ENCODE measurements at places on chromosomes 13 and 19.
A peak's percentile ranks its signal among the peaks of the same experiment; 100 is the strongest.

GRCh38 chr13:54004026-54004699 lies 975.5 kb downstream of the OLFM4 start:
- DNase-seq, result no peak

GRCh38 chr13:114130131-114130836 lies 2.1 kb downstream of the RASA3 start:
- DNase-seq, result no peak

DNA sequence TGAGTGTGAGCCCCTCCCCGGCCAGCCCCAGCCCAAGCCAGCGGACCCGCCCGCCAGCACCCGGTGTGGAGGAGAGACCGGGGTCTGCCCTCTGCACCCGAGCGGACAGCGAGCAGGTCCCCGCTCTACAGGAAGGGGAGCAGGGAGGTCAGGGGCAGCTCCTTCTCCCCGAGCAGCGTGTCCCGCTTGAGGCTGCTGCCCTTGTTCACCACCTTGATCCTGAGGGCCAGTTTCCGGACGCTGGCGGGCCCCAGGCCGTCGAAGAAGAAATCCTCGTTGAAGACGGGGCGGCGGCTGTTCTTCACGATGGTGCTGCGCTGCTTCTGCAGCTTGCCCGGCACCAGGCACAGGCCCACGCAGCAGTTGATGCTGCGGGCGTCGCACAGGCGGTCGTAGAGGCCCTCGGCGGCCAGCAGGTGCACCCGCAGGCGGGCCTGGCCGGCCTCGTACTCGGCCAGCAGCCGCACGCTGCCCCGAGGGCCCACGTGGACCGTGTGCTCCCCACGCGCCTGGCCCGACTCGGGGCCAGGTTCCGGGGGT lies 1.9 kb downstream of the C2CD4C start:
- no peak for DNase-seq

DNA sequence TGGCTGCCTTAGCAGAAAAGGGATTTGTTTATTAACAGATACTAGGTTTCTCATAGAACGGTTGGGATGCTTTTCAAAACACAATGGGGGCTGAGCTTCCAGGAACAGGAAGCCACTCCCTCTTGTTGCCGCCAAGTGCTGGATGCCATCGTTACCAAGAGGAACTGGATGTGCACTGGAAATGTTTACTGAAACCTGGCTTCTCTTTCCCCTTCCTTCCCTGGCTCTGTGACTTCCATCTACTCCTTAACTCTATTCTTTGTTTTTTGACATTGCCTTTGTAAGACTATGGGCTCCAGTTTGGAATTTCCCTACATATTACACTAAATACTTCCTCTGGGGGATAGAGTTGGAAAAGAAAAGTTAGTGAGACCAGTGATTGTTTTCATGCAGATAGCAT lies 11.7 kb upstream of the KL start:
- DNase-seq, result no peak

- no peak for DNase-seq
These were observed 1338.8 kb upstream of the MIR17HG start for GRCh38 chr13:90008707-90009149.

- DNase-seq, result no peak
These were observed 40.9 kb downstream of the DEDD2 start for GRCh38 chr19:42176649-42176989.

GRCh38 chr13:20446900-20447299 lies 78.8 kb downstream of the CRYL1 start:
- no peak for DNase-seq

DNA sequence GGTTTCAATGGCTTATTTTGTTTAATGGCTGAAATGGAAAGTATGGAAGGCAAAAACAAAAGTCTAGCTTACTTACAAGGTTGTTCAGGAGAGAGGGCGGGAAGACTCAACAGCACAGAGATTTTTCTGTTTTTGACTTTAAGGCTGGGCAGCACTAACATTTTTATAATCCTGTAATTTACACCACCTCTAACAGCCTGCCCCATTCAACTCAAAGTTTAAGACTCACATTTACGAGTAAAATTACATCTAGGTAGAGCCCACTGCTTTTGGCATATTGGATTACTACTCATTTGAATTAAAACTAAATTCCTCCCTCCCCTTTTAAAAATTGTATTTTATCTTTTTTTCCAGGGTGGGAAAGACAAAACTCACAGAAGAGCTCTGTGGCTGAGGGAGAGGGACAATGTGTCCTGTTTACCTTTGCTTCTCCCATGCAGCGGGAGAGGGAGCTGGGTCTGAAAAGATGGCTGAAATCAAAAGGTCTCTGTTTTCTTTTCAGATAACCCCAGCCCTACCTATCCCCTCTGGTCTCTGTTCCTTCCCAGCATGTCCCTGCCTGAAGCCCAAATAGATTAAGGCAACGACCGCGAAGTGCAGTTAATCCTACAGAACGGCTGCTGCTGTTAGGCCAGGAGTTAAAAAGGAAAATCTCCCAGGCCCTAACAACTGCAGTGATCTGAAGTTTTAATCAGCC lies 6.6 kb downstream of the EFNB2 start:
- no peak for DNase-seq

- no peak for DNase-seq
These were observed 1.2 kb downstream of the CCDC70 start for GRCh38 chr13:51862957-51863356.

GRCh38 chr19:39924389-39924788 lies 10.0 kb downstream of the FCGBP start:
- no peak for DNase-seq

DNA sequence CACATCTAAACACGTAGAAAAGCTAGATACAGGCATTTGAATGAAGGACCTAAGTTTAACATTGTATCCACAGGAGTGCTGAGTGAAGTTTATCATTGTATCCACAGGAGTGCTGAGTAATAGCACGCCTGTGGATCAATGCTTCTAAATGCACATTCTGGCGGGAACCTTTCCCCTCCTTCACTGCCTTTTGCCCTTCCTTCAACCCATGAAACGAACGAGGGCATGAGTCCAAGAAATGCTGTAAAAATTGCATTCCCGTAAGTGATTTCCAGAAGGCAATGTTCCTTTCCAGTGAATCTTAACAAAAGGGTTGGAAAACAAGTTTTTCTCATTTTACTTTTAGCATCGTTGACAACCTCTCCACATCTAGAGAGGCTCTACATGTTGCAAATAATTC lies 88.1 kb downstream of the ZDHHC20 start:
- no peak for DNase-seq

- no peak for DNase-seq
These were observed 86.9 kb downstream of the TBC1D4 start for GRCh38 chr13:75395066-75395465.

- no peak for DNase-seq
These were observed 40.1 kb upstream of the PSG9 start for GRCh38 chr19:43309466-43309865.

GRCh38 chr19:57708641-57709361 lies at the start of gene ZNF154:
Gene ZNF154 (minus strand): TSS chr19:57709204. CDS start chr19:57708971, 233 bp downstream.
- DNase-seq, result peak; percentile 87

GRCh38 chr19:47363758-47364531 lies 14.8 kb downstream of the DHX34 start:
- no peak for DNase-seq
